CD4-positive, alpha-beta T cell treated with Interleukin-6 at 100 ng/mL for 8 hours (primary cell): ENCODE measurements at places on chromosomes 2 and 18.

- no peak for DNase-seq
Measured at GRCh38 chr2:121387591-121388325, 102.8 kb upstream of the TFCP2L1 start.

DNA sequence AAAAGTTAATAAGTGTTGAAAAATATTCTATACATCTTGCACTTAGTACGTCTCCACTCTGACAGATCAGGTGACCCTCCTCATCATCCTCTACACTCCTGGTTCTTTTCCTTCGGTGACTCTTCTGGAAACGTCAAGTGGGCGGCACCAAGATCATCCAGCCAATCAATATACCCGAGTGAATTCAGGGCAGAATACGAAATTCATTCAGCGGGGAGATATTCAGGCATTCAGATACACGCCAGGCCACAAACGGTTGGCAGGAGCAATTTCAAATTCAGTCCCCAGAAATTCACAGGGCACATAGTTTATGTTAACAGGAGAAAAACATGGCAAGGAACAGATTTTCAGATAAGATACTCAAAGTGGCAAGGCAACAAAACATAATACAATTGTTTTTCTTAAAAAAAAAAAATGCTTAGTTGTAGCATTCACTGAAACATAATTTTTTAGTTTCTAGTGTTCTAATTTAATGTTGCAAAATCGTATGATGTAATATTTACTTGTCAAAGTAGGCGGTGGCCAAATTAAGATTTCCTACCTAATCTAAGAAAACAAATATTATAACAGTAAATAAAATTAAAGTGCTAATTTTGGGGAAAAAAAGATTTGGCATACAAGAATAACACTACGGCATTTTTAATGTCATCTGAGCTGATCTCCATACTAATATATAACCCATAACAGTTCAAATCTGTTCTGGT is 4.2 kb downstream of the CLK1 start:
- DNase-seq = no peak

DNA sequence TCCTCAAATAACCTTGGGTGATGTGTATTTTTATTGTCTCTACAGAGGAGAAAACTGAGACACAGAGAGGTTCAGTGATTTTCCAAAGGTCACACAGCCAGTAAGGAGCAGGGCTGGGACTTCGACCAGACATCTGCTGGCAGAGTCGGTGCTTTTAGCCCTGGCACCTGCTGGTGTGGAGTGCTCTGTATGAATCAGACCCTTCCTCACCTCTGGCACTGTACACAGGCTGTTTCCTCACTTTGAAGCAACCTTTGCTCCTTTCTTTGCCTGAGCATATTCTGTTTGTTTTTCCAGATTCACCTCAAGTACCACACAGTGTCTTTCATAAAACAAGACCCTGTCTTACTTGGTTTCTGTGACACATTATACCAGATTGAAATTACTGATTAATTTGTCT is 107.9 kb downstream of the DPP10 start:
- DNase-seq = no peak

- DNase-seq = no peak
Measured at GRCh38 chr18:45920367-45920766, 46.8 kb downstream of the EPG5 start.

DNA sequence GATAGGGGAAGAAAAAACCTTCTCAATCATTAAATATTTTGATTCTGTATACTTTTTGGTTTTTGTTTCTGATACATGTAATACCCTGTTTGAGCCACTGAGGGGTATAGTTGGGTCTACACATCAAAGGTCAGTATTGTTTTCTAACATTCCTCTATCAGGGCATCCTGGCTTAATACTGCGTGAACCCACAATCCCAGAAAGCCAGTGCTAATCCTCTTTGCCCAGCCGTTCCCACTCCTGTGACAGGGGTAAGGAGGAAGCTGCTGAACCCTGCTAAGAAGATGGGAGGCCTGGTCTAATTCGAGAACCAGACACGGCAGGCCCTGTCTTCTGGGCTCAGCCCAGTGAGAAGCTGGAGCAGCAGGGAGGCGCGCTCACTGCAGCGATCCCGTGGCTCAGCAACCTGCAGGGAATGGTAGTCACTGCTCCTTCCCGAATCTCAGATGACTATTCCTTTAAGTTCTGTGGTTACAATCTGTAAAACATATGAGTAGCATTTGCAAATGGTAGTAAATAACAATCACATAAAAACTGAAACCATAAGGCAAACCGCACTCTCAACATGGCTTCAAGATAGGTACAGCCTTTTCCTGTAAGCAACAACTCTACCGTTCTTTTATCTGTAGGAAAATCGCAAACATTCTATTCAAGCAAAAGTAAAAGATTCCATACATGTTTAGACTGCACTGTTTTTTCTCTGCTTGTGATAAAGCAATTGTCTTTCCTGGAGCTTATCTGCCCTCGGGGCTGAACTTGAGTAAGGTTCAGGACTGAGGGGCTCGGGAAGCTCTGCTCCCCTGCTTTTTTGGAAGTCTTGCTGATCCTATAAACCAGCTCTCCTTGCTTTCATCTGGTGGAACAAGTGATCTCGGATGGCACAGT is 87.0 kb downstream of the EPB41L3 start:
- peak; percentile 12 for DNase-seq

GRCh38 chr18:21191596-21192307 is 50.3 kb upstream of the GREB1L start:
- DNase-seq = no peak

DNA sequence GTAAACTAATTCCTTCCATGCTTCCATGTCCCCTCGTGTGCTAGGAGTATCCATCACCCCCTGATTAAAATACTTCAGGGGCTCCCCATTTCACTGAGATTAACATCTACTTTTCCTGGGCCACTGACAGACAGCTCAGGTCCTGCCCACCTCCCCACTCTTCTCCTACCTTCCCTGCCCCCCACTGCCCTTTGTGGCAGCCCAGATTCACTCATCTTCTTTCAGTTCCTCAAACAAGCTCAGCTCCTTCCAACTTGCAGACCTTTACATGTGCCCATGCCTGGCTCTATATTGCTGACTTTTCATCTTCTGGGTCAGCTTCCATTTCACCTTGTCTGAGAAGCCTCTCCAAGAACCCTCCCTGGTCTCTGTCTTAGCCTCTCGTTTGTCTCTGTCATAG is 12.0 kb downstream of the RUFY4 start:
- DNase-seq = no peak

- no peak for DNase-seq
Measured at GRCh38 chr2:233766416-233766815, 6.3 kb downstream of the UGT1A1 start.

DNA sequence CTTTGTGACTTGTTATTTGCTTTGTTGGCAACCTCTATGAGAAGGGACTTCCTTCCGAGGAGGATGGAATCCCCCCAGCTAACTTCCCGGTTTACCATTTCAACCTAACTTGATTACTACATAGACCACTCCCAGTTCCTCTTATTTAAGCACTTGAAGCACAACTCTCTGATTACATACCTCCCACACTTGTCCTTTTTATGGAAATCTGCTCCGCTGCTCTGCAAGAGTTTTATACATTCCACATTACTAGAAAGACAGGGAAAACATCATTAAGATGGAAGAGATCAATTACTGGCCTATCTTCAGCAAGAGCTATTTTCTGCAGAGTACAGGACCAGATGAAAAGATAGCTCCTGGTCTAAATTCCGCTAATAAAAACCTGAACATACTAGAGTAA is 160.0 kb upstream of the PGAP1 start:
- DNase-seq = no peak

DNA sequence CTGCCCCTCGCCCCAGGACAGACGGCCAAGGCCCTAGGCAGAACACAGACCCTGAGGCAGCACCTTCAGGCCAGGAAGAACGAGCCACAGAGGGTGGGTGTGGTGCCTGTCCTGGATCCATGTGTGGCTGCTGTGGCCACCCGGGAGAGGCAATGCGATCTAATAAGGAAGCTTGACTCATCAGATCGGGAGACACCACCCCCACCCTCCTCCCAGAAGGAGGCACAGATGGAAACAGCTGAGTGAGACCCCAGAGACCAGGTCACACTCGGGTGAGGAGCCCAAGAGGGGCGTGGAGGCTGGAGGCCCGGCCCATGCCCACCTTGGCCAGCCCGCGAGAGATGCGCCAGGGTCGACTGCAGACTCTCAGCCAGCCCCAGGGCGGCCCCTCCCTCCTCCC is 20.3 kb downstream of the KCNG2 start:
- DNase-seq = no peak

- DNase-seq = no peak
Measured at GRCh38 chr2:100359576-100359975, 37.3 kb upstream of the LONRF2 start.
